ENCODE measurements at places on chromosomes 2 and 18. TPM values are rescaled to one million over a fixed set of nuclear protein-coding genes. Genes with fewer than 3 reads are reported as not detected.
A peak's percentile ranks its signal among the peaks of the same experiment; 100 is the strongest.

- DNase-seq: no peak
- H3K36me3 ChIP-seq: no peaks in the 10 kb centered on the region
- no peak overlapping the region for H3K4me3 ChIP-seq
- H3K27ac ChIP-seq: peak overlapping the region; percentile 81
These were observed 132.1 kb upstream of the HAAO start for GRCh38 chr2:42924418-42924886.

- no peak for DNase-seq
- H3K4me3 ChIP-seq: no peak overlapping the region
- no peaks in the 10 kb centered on the region for H3K36me3 ChIP-seq
- H3K27ac ChIP-seq: no peak overlapping the region
These were observed 5.4 kb downstream of the KLHL14 start for GRCh38 chr18:32767400-32767799.

DNA sequence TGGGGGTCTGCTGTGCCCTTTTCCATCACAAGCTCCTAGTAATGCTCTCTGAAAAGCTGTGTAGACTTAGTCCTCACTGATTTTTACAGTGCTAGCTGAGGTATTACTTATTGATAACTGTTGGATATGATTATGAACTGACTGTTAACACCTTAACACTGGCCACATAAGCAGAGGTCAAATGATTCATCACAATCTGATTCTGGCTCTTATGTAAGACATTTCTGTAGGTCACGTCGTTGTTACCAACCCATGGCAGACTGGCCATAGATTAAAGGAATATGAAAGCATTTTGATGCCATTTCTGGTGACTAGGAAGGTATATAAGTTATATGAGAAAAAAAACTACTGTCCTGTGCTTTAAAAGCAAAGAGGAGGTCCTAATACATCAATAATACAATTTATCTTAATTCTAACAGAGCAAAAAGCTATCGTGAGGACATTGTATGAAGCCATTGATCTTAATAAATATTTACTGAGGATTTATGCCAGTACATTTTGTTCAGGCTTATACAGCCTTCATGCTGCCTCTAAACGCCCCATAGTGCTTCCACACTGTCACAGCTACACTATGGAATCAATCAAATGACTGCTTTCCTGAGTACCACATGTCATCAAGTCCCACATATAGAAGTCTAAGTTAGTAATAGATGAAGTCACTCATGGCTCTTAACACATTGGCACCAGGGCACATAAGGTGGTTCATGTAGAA, 6.9 kb upstream of the RND3 start:
- H3K27ac ChIP-seq: no peak overlapping the region
- no peaks in the 10 kb centered on the region for H3K27me3 ChIP-seq
- H3K4me1 ChIP-seq: no peaks in the 10 kb centered on the region
- H3K36me3 ChIP-seq: no peaks in the 10 kb centered on the region

GRCh38 chr2:185689906-185690539, 48.6 kb upstream of the FSIP2 start:
- H3K27me3 ChIP-seq: no peaks in the 10 kb centered on the region
- no peak for DNase-seq
- no peaks in the 10 kb centered on the region for H3K36me3 ChIP-seq
- H3K27ac ChIP-seq: no peak overlapping the region
- no peaks in the 10 kb centered on the region for H3K4me1 ChIP-seq
- H3K4me3 ChIP-seq: no peak overlapping the region

- no peaks in the 10 kb centered on the region for H3K27me3 ChIP-seq
- no peak overlapping the region for H3K4me3 ChIP-seq
These were observed 562.5 kb upstream of the FAM98A start for GRCh38 chr2:34161549-34161948.

DNA sequence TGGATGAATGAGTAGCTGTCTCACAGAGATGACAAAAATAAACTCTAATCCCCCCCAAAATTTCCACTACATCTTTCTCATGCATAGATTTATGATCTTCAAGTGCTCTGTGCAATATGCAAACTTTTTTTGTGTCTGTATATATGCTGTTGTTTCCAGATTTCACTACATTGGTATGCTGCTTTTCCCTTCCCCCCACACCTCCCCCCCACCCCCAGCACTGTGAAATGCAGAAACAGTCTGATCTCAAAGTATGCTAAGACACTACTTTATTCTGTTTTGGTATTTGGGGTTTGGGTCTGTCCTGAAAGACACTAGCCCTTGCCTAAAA, 524 bp upstream of the KLHL14 start:
- DNase-seq: no peak
- no peak overlapping the region for H3K27ac ChIP-seq
- H3K27me3 ChIP-seq: peaks cover 5% of the 10 kb centered on the region
- no peaks in the 10 kb centered on the region for H3K4me1 ChIP-seq

- DNase-seq: no peak
- no peak overlapping the region for H3K27ac ChIP-seq
- no peaks in the 10 kb centered on the region for H3K36me3 ChIP-seq
These were observed 14.6 kb upstream of the NT5DC4 start for GRCh38 chr2:112706170-112706664.

GRCh38 chr2:109129356-109129920, 433 bp downstream of the SH3RF3 start:
- H3K4me1 ChIP-seq: no peaks in the 10 kb centered on the region
- H3K36me3 ChIP-seq: no peaks in the 10 kb centered on the region
- no peaks in the 10 kb centered on the region for H3K27me3 ChIP-seq
- H3K27ac ChIP-seq: peak overlapping the region; percentile 32
- DNase-seq: no peak
- H3K4me3 ChIP-seq: peak overlapping the region; percentile 57

DNA sequence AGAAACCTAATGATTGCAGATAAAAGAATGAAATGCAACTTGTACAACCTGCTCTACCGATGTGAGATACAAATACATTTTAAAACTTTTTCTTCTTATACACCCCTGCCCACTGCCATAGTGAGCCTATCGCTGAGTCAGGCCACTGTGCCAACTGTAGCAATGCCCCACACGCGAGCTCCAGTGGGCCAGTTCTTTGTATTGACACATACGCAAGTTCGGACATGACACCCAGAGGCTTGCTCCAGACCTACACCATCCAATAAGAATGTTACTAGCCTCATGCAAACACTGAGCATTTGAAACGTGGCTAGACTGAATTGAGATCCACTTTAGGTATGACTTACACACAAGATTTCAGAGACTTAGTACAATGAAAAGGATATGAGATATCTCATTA, 340.1 kb downstream of the ARHGAP15 start:
- no peaks in the 10 kb centered on the region for H3K27me3 ChIP-seq
- no peaks in the 10 kb centered on the region for H3K4me1 ChIP-seq
- H3K27ac ChIP-seq: no peak overlapping the region

DNA sequence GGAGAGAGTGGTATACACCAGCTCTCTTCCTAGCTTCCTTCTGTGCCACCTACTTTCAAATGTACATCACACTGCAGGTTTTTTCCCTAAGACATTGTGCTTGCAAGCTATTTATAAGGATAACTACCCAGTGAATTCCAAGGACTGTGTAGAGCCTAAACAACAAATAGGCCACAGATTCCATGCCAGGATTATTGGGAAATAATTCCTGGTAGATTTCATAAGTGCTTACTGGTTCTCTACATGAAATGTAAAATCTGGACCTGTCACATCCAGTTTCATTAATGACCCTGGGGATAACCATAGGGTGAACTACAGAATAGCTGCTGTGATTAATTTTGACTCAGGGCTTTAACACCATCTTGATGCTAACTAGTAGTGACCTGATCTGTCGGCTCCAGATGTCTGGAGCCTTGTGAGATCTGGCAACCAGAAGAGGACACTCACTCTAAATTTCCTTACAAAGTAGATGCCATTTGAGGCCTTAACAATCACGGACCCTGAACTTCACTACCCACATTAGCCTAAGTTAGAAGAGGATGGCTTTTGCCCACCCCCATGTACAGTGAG, 34.3 kb upstream of the LGALSL start:
- H3K27ac ChIP-seq: no peak overlapping the region
- no peaks in the 10 kb centered on the region for H3K36me3 ChIP-seq
- no peaks in the 10 kb centered on the region for H3K27me3 ChIP-seq
- DNase-seq: no peak

DNA sequence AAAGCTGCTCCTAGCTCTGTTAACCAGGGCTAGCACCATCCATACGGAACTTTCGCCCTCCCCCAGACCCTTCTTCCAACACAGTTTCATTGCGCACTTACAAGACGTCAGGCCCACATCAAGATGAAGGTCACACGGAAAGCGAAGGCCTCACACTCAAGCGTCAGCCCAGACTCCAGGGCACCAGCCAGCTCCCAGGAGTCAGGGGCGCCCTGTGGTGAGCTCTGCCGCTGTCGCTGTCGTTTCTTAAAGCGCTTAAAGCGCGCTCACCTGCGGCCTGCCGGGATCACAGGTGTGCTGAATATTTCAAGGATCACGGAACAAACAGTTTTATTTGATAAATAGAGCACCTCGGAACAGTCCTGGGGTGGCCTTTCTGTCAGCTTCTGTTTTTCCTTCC, 163.1 kb downstream of the CDH20 start:
- no peak overlapping the region for H3K27ac ChIP-seq
- no peaks in the 10 kb centered on the region for H3K36me3 ChIP-seq
- no peaks in the 10 kb centered on the region for H3K27me3 ChIP-seq
- H3K4me3 ChIP-seq: no peak overlapping the region
- DNase-seq: no peak

- no peak overlapping the region for H3K27ac ChIP-seq
- no peak overlapping the region for H3K4me3 ChIP-seq
- no peak for DNase-seq
- H3K27me3 ChIP-seq: no peaks in the 10 kb centered on the region
These were observed 14.8 kb downstream of the FAM237A start for GRCh38 chr2:206657087-206657486.

- H3K27me3 ChIP-seq: no peaks in the 10 kb centered on the region
- H3K4me1 ChIP-seq: no peaks in the 10 kb centered on the region
- no peak overlapping the region for H3K27ac ChIP-seq
- DNase-seq: no peak
- no peak overlapping the region for H3K4me3 ChIP-seq
These were observed 67.3 kb upstream of the CABLES1 start for GRCh38 chr18:23068011-23068410.

DNA sequence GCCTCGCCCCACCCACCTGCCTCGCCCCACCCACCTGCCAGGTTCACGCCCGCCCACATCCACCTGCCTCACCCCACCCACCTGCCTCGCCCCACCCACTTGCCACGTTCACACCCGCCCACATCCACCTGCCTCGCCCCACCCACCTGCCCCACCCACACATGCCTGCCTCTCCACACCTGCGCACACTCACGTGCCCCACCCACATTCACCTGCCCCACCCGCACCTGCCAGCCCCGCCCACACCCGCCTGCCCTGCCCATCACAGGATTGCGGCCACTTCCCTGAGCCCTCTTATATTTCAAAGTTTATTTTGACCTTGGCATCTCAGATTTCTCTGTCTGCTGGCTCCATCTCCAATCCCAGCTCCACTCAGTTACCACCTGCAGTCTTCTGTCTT, 217.5 kb upstream of the SOX11 start:
- no peaks in the 10 kb centered on the region for H3K27me3 ChIP-seq
- H3K36me3 ChIP-seq: no peaks in the 10 kb centered on the region
- DNase-seq: no peak
- no peak overlapping the region for H3K27ac ChIP-seq
- no peaks in the 10 kb centered on the region for H3K4me1 ChIP-seq

GRCh38 chr2:197500503-197501131, 438 bp downstream of the HSPE1 start:
- no peaks in the 10 kb centered on the region for H3K27me3 ChIP-seq
- peak overlapping the region; percentile 99 for H3K27ac ChIP-seq
- DNase-seq: peak; percentile 5
- H3K4me1 ChIP-seq: no peaks in the 10 kb centered on the region
- no peaks in the 10 kb centered on the region for H3K36me3 ChIP-seq
- H3K4me3 ChIP-seq: peak overlapping the region; percentile 93

- H3K36me3 ChIP-seq: no peaks in the 10 kb centered on the region
- no peak overlapping the region for H3K4me3 ChIP-seq
These were observed 132.0 kb downstream of the INHBB start for GRCh38 chr2:120477831-120478481.

GRCh38 chr2:206260188-206261012, 14.1 kb upstream of the ZDBF2 start:
- no peak overlapping the region for H3K27ac ChIP-seq
- no peaks in the 10 kb centered on the region for H3K36me3 ChIP-seq
- no peak for DNase-seq
- H3K4me1 ChIP-seq: no peaks in the 10 kb centered on the region
- H3K27me3 ChIP-seq: peaks cover 14% of the 10 kb centered on the region
- no peak overlapping the region for H3K4me3 ChIP-seq

- H3K4me3 ChIP-seq: no peak overlapping the region
- no peak overlapping the region for H3K27ac ChIP-seq
- H3K4me1 ChIP-seq: no peaks in the 10 kb centered on the region
- H3K36me3 ChIP-seq: peaks cover 6% of the 10 kb centered on the region
These were observed 57.7 kb downstream of the SLC25A12 start for GRCh38 chr2:171836146-171836910.

- H3K27ac ChIP-seq: no peak overlapping the region
- no peaks in the 10 kb centered on the region for H3K4me1 ChIP-seq
- no peaks in the 10 kb centered on the region for H3K27me3 ChIP-seq
- no peaks in the 10 kb centered on the region for H3K36me3 ChIP-seq
These were observed 9.3 kb downstream of the SP140 start for GRCh38 chr2:230234845-230235244.

UPP2 gene
- total RNA-seq: not detected

GKN2 gene
- not detected for total RNA-seq

ACMSD gene
- total RNA-seq: not detected

CFC1 gene
- 10.5 TPM for total RNA-seq

LINC00305 gene
- total RNA-seq: not detected

RNF144A gene
- 27.9 TPM for total RNA-seq

HADHA gene
- total RNA-seq: 107 TPM

KCNG2 gene
- total RNA-seq: 3.7 TPM

SPP2 gene
- not detected for total RNA-seq

ITPRIPL1 gene
- total RNA-seq: 8.9 TPM

TCF7L1 gene
- total RNA-seq: 2.6 TPM

NPPC gene
- 3.2 TPM for total RNA-seq

All from prostate gland (tissue), 2 donors.